Right atrium auricular region (tissue), 2 donors: ENCODE measurements at places on chromosomes 11 and 22. TPM values are rescaled to one million over a fixed set of nuclear protein-coding genes. Genes with fewer than 3 reads are reported as not detected.

DNA sequence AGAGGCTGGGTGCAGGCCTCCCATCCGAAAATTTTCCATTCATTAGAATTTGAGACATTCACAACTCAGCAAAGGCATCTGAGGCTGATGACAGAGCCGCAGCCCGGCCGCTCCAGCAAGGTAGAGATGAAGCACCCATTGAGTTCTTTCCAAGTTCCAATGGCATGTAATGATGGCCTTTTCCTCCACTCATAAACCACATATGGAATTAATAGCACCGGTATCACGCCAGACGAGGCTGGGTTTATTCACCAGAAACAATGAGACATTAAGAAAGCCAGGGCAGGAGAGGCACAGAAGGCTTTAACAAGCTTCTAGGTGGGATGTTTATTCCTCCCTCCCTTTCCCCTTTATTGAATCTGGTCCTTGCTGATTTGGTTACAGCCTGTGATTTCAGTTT, 534.4 kb downstream of the MN1 start:
- no peak for DNase-seq
- no peaks in the 10 kb centered on the region for H3K4me1 ChIP-seq
- no peak overlapping the region for H3K4me3 ChIP-seq
- no peaks in the 10 kb centered on the region for H3K36me3 ChIP-seq
- H3K27ac ChIP-seq: no peak overlapping the region

DNA sequence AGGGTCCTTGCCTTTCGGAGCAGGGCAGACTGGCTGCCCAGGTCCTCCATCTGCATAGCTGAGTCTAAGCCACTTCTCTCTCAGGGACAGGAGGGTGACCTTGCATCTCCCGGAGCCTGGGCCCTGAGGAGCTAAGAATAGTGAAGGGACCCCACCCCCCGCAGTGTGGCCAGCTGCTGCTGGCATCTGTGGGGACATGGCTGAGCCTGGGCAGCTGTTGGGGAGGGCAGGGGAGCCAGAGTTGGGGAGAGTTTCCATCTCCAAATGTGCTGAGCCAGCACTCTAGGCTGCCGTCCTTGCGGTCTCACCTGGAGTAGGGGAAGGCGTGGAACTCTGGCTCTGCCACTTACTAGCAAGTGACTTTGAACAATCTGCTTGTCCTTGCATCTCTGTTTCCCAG, 34.8 kb upstream of the SHISAL1 start:
- no peak overlapping the region for H3K4me3 ChIP-seq
- no peak for DNase-seq
- H3K36me3 ChIP-seq: no peaks in the 10 kb centered on the region
- H3K27me3 ChIP-seq: no peaks in the 10 kb centered on the region
- no peaks in the 10 kb centered on the region for H3K4me1 ChIP-seq

DNA sequence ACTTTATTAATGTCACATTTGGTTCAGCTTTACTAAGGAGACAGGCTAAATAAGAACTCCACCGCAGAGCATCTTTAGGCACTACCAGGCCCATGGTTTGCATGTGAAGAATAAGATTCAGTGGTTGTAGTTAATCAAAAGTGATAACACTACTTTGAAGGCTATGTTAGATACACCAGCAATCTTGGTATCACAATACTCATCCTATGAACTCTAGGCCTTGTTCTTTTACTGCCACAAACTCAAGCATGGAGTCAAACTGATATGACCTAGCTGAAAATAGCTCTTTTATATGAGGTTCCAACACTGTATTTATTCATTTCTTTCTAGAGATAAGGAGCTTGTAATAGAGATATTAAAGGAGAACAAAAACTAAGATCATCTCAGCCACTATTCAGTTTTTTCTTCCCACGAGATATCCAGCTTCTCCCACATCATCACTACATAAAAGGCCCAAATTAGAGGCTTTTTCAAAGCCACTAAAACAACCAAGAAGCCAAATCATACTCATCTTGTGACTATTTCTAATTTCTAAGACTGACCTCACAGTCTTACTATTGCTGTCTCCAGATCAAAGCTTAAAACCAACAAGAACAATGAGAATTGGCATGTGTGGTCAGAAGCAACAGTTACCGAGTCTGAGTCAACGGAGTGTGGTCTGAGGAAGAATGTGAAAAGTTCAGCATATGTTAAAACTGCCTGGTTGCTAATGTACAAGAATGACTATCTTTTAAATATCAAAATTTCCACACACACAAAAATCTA, 25.1 kb upstream of the GUCY1A2 start:
- H3K27me3 ChIP-seq: no peaks in the 10 kb centered on the region
- no peaks in the 10 kb centered on the region for H3K4me1 ChIP-seq
- H3K36me3 ChIP-seq: no peaks in the 10 kb centered on the region
- no peak overlapping the region for H3K27ac ChIP-seq
- no peak overlapping the region for H3K4me3 ChIP-seq

DNA sequence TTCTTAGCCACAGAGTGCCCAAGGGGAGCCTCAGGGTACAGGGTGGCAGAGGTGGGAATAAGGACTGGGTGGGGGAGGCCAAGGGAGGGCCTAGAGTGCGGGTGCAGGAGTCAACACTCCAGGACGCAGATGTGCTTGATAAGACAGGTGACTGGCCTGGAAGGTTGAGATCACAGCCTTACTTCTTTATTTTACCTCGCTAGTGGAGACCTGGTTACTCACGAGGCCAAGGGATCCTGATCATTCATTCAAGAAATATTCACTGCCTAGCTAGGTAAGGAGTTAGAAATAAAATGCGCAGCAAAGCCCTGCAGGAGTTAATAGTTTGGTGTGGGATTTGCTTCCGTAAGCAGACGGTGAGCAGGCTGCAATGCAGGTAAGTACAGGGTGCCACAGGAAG, 13.2 kb upstream of the PEX26 start:
- H3K4me1 ChIP-seq: peaks cover 31% of the 10 kb centered on the region
- H3K4me3 ChIP-seq: no peak overlapping the region
- H3K27ac ChIP-seq: no peak overlapping the region
- H3K27me3 ChIP-seq: no peaks in the 10 kb centered on the region
- H3K36me3 ChIP-seq: no peaks in the 10 kb centered on the region

DNA sequence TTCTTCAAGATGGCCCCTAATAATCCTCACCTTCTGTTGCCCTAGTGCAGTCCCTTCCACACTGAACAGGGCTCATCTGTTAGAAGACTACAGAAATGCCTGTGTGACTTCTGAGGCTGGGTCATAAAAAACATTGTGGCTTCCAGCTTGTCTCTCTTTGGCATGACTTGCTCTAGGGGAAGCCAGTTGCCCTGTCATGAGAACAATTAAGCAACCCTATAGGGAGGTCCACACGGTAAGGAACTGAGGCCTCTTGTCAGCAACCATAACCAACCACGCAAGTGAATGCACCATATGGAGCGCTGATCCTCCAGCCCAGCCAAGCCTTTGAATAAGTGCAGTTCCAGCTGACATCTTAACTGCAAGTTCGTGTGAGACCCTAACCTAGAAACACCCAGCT, 2.6 kb downstream of the LIPT2 start:
- H3K36me3 ChIP-seq: no peaks in the 10 kb centered on the region
- no peak overlapping the region for H3K27ac ChIP-seq
- no peak for DNase-seq
- no peaks in the 10 kb centered on the region for H3K4me1 ChIP-seq

The SERGEF gene
- 18.1 TPM for total RNA-seq
